ENCODE measurements at places on chromosomes 2 and 18.

- peak; percentile 24 for DNase-seq
Measured at GRCh38 chr2:204795156-204795555, 249.9 kb downstream of the PARD3B start.

DNA sequence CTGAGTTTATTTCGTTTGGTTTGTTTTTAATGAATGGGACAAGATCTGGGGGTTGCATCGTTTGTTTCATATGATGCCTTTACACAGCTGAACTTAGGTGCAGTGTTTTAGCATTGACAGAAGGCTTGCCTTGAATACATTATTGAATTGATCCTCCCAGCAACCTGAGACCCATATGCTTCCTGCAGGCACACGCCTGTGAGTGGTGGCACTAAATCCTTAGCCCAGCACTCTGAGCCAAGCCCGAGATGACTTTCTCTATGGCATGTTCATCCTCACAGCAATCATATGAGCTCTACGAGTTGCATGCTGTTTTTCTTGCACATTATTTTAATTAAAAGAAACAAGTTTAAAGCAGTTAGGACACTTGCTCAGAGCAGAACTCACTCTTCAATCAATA, 47.8 kb upstream of the AGAP1 start:
- no peak for DNase-seq

- no peak for DNase-seq
Measured at GRCh38 chr2:128309280-128310093, 9.2 kb downstream of the HS6ST1 start.

DNA sequence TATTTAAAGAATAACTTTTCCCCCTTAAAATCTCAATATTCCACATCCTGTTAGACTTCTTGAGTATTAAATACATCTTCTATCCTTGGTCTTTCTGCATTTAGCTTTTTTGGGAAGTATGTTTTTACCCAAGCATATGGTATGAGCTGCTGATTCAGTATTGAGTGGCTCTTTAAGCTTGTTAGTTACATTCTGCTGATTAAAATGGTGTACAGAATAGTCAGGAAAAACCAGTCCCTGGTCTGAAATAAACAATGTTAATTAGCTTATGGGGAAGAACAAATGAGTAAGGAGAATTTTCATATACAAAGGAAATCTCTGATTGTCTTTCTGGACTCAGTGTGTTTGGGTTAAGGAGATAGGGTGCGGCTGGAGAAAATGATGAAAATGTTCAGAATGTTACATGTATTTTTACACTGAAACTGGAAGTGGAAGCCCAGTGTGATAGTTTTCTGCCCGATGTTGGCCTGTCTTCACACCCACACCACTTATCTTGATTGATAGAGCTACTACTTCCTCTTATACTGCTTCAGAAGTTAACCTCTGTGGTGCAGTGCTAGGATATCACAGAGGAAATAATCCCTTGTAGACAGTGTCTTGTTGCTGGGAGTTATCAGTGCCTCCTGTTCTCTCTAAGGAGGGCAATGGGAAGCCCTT, 84.0 kb downstream of the MSH2 start:
- DNase-seq: no peak

DNA sequence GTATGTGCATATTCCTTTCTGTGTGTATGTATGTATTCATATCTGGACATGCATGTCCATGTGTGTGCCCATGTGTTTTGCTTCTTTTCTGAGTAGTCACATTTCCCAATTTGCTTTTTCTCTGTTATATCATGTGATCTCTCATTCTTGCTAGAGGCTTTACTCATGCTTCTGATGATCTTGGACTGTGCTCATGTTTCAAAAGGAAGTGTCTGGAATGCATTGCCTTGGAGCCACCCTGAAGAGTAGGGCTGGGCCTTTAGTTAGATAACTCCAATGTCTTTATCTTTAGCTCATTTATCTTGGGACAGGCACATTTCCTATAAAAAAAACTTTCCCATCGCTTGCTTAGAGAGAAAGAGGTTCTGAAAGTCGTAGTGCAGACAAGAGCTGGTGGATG, 859.2 kb downstream of the CNTNAP5 start:
- no peak for DNase-seq

DNA sequence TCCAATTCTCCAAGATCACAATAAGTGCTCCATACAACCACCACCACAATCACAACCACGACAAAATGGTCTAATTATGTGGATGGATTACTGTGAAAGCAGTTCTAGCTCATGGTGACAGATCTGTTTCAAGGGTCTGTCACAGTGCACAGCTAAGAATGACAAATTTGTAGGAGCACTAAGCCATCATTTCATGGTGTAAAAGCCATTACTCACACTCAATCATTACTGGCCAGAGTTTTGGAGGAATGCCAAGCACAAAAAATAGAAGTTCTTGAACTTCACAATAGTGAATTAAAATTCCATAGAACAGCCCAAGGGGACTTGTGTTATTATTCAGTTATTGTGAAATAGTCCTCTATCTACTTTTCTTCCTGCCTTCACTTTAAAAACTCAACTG, 2.3 kb downstream of the CPS1 start:
- peak; percentile 6 for DNase-seq

- DNase-seq: peak; percentile 83
Measured at GRCh38 chr2:149743842-149744448, 156.4 kb upstream of the MMADHC start.

- no peak for DNase-seq
Measured at GRCh38 chr18:61503688-61504087, 170.5 kb downstream of the CDH20 start.

GRCh38 chr2:114442510-114442909, at the start of gene DPP10:
TSS of gene DPP10 (plus strand) at chr2:114442641.
- DNase-seq: no peak

DNA sequence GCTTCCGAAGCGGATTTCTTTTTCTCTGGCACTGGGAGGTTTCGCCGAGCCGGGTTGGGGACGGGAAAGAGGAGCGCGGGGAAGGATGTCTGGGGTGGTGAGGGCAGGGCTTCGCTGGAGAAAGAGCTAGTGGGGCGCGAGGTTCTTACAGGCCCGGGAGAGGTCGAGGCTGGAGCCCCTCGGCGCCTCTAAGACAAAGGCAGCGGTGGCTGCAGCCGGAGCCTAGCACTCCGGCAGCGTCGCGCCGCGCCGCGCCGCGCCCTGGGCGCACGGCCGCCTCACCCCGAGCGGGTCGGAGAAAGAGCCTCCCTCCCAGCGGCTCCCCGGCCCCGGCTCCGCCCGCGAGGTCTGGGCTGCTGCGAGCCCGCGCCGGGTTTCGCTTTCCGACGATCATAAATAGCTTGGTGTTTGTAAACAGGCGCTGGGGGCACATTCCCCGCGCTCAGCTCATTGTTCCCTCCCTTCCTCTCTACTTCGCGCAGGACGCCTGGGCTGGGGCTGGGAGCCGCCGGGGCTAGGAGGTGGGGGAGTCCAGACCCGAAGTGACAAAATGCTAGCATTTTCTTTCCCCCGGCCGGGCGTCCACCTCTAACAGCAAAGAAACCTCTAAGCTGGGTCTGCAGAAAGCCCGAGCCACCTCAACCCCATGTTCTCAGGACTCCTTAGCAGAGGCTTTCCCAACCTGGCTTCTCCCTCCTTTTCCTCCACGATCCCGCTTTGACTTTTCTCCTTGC, 813 bp upstream of the MEIS1 start:
- DNase-seq: no peak
